ENCODE measurements at places on chromosomes 5 and 9.
A peak's percentile ranks its signal among the peaks of the same experiment; 100 is the strongest.

DNA sequence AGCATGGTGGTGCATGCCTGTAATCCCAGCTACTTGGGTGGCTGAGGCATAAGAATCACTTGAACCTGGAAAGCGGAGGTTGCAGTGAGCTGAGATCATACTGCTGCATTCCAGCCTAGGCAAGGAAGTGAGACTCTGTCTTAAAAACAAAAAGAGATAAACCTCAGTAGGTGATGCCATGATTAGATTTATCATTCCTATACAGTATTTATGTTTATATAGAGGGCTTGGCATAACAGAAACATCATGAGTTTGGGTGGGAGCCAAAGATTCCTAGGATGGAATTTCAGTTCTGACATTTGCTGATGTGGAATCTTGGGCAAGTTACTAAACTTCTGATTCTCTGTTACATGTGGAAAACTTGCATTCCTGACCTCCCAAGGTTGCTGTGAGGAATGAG, 22.3 kb downstream of the RFK start:
- DNase-seq = no peak

DNA sequence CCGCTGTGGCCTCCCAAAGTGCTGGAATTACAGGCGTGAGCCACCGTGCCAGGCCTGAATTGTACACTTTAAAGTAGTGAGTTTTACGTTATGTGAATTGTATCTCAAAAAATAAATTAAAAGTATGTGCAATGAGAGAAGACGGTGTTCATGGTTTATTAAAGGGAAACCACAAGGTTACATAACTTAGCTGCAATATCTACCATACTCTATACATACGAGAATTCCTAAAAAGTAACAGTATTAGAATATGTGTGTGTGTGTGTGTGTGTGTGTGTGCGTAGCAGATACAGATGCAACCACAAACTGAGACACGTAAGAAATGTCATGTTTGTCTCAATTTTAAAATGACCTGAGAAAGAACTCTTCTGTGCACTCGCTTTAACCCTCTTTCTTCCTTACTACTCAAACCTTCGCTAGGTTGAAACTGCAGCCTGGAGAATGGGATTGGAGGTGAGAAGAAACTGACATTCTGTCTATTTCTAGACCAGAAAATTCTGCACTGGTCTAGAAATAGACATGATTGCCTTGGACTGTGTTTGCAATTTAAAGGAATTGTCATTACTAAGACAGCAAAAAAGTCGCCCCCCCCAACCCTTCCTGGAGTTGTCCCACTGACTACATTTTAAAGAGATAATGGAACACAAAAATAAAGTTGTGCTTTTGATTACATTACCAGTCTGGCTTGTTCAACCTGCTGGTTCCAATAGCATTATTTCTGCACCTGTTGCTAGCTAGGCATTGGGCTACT, 167.0 kb downstream of the RGS3 start:
- no peak for DNase-seq

- no peak for DNase-seq
Measured at GRCh38 chr5:132291026-132291425, 3.2 kb upstream of the SLC22A4 start.

- no peak for DNase-seq
Measured at GRCh38 chr5:135740475-135740874, 94.0 kb upstream of the SLC25A48 start.

DNA sequence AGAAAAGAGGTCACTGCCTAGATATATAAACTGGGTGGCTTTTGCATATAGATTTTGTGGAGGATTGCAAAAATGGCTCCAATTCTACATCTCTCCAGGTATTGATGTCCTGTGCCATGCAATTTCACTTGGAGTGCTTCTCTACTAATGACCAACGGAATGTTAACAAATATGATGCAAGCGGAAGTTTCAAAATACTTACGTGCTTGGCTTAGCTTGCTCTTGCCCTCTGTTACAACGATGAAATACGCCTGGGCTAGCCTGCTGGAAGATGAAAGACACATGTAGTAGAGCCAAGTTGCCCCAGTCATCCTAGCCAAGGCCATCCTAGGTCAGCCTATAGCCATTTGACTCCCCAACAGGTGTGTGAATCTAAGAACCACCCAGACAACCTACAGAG, 3.6 kb upstream of the POC5 start:
- DNase-seq = no peak

DNA sequence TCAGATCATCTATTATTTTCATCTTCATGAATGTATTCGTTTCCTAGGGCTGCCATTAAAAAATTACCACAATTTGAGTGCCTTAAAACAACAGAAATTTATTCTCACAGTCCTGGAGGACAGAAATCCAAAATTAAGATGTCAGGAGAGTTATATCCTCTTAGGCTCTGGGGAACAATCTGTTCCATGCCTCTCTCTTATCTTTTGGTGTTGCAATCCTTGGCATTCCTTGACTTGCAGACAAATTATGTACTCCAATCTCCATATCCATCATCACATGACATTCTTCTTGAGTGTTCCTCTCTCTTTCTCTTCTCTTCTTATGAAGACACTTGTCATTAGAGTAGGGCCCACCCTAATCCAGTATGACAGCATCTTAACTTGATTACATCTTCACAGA, 339.4 kb downstream of the EFNA5 start:
- DNase-seq = no peak

- no peak for DNase-seq
Measured at GRCh38 chr5:39443911-39444310, 19.1 kb upstream of the DAB2 start.

DNA sequence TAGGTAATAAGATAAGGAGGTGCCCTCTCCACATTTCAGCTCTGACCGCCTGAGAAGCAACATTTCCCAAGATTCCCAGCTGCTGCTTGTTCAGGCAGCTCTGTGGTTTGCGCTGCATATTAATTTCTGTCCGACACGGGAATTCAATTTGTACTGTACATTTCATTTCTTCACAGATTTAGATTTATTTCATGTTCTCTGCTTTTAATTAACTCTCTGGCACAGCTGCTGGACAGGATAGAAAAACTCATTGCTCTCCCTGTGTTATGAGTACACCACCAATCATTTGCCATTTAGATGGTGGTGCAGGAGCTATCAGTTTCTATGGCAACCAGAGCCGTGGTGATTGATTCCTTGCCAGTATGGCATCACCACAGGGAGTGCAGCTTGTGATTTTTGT, 558.5 kb downstream of the DMRTA1 start:
- DNase-seq = no peak

GRCh38 chr9:128321343-128321742, 904 bp downstream of the TRUB2 start:
- no peak for DNase-seq

GRCh38 chr5:126234563-126235195, 188.5 kb upstream of the GRAMD2B start:
- peak; percentile 4 for DNase-seq

- no peak for DNase-seq
Measured at GRCh38 chr9:17315341-17315740, 180.5 kb downstream of the CNTLN start.

GRCh38 chr9:124004593-124004992, 7.0 kb upstream of the LHX2 start:
- DNase-seq = no peak

DNA sequence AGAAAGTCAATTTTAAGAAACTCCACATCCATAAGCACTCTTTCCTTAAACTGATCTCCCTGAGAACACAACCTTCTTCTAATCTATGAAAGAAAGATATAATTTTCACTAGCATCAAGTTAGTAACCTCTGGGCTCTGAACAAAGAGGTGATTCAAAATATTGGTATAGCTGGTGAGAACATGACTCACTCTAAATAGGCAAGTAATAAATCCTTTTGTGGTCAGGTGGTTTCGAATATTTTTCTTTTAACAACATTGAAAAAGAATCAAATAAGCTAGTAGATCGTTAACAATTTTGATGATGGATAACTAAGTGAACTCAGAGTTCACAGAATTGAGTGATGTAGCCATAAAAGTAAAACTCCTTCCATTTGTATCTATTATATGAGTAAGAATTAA, 150.6 kb upstream of the IQGAP2 start:
- DNase-seq = no peak

GRCh38 chr5:81766611-81767010, 15.7 kb upstream of the SSBP2 start:
- no peak for DNase-seq

DNA sequence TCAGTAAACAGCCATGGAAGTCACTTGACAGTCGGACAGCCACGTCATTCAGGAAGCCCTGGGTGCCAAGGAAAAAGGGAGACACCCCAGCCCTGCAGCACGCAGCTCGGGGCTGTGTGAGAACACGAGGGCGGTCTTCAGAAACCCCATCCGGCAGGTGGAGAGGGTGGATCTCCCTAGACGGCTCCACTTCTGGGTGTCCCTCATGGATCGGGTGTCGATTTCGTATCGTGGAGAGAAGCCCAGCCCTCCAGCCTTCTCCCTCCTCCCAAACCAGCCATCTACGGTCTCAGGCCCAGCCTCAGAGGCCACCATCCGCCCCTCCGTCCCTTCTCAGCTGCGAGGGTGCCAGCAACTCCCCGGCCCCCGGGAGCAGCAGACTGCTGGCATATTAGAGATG, 65.5 kb upstream of the BARHL1 start:
- no peak for DNase-seq

- DNase-seq = no peak
Measured at GRCh38 chr5:84480873-84481637, 96.4 kb upstream of the EDIL3 start.

DNA sequence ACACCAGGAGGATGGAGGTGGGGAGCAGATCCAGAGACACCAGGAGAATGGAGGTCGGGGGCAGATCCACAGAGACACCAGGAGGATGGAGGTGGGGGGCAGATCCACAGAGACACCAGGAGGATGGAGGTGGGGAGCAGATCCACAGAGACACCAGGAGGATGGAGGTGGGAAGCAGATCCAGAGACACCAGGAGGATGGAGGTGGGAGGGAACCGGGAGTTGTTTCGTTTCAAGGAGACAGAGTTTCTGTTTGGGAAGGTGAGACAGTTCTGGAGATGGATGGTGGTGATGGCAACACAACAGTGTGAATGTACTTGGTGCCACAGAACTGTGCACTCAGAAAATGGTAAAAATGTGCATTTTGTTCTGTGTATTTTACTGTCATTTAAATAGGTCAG, 9.0 kb upstream of the INPP5E start:
- DNase-seq = no peak

All from CD4-positive, alpha-beta T cell treated with Interleukin-6 at 100 ng/mL for 8 hours (primary cell).